ENCODE measurements at places on chromosomes 1 and 21.

DNA sequence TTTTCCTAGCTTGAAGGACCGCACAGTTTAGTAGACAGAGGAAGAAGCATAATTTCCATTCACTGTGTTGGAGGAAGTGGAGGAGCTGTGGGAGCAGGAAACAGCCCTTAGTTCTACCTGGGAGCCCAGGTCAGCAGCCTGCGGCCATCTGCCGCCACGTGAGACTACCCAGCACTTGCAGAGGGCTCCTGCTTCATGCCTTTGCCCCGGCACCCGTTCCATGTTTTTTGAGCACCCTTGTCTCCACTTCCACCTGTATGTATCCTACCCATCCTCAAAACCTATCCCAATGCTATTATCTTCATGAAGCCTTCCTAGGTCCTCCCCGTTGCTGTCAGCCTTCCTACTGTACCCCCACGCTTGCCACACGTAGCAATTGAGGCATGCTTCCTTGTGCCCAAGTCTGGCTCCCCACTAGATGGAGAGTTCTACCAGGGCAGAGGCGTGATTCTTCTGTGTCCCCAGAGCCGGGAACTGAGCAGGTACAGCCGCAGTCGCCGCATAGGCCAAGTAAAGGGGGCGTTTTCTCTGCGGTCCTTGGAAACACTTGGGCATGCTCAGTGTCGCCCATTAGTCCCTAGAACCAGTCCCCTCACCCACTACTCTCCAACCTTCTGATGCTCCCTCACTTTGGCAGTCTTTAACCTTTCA is 1.9 kb downstream of the SLC6A9 start:
- no peak for DNase-seq

DNA sequence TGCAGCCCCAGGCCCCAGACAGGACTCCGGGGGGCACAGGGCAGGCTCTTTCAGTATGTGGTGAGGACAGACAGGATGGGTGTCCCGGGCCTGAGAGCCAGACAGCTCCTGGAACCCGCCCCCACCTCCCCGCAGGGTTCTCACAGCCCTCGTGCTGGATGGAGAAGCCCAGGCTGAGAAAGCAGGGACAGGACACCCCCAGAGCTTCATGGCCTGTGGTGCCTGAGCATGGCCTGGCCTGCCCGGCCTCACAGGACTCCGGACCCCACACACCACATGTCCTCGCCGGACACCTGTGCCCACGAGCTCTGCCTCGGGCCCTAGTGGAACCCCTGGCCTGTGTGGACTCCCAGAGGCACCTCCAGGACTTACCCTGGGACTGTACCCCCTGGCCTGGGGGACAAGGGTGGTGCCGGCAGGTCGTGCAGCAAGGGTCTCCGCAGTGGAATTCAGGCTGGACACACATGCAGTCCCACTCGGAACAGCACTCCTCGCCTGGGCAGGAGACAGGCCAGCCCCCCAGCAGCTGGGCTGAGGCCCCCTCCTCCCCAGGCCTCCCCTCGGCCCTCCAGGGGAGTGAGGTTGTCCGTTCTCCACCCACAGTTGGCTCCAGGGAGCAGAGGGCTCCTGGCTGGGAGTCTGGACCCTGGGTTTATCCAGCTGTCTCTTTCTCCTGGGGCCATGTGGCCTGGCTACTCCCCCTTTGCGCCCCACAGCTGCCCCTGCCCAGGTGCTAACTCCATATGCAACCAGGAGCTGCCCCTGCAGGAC is 1.2 kb downstream of the TNFRSF18 start:
- DNase-seq, result no peak

GRCh38 chr1:43269627-43270375 is at the start of gene TMEM125:
Gene TMEM125 (plus strand): TSS chr1:43269983. CDS start chr1:43272723, 2,740 bp downstream.
- no peak for DNase-seq

DNA sequence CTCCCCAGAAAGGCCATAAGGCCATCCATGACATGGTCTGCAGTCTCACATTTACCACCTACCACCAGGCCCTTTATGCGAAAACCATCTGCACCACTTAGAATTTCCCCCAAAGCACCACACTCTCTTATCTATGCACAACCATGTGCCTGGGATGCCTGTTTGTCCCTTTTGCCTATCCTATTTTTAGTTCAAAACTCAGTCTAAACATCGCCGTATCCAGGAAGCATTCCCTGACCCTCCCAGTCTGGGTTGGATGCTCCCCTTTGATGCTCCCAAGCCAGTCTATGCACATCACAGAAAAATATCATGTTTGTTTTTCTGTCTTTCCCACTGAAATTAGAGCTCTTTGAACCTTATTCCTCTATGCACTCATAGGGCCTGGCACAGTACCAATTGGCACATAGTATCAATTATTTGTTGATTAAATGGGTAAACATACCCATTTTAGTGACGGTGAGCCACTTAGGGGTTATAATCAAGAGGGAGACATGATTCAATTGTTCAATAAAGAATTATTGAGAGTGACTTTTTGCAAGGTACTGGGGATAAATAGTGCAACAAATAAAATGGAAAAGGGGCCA is 6.7 kb downstream of the MPL start:
- no peak for DNase-seq

DNA sequence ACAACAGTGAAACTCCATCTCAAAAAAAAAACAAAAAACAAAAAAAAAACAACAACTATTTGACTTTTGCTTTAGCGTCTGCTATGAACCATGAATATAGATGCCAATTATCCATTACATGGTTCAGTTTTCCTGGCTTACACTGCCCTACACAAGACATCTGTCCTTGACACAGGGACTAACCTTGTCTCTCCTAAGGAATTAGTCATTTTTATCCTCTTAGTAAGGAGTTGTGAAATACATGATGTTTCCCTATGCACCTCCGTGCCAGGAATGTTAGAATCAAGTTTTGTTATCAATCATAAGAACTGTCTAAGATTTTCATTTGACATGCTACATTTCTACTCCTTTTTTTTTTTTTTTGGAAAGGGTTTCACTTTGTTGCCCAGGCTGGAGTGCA is 241.8 kb downstream of the KIF26B start:
- DNase-seq, result no peak

GRCh38 chr1:109425391-109426280 is 612 bp downstream of the PSMA5 start:
- peak; percentile 18 for DNase-seq

Data from NT2/D1 (cell line).